ENCODE measurements at places on chromosomes 2 and 18.

- DNase-seq: peak; percentile 27
Observed at GRCh38 chr2:229855116-229855515, 66.7 kb downstream of the TRIP12 start.

GRCh38 chr2:24913911-24914310 is 6.1 kb downstream of the ADCY3 start:
- DNase-seq: no peak

GRCh38 chr2:147197754-147198483 is 646.9 kb upstream of the ACVR2A start:
- no peak for DNase-seq

DNA sequence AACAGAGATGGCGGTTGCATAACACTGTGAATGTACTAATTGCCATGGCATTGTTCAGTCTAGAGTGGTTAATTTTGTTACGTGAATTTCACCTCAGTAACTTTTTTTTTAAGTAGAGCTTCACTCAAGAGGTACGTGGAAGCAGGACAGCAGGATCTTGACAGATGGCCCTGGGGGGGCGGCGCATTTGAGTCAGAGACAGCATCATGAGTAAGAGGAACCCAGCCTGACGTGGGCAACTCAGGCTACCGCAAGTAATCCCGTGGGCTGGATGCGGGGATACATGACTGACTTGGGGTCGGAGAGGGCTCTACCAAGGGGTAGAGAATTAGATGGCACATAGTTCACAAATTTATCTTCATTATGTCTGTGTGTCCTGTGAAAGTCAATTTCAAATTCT is 38.1 kb upstream of the DAPL1 start:
- DNase-seq: no peak

DNA sequence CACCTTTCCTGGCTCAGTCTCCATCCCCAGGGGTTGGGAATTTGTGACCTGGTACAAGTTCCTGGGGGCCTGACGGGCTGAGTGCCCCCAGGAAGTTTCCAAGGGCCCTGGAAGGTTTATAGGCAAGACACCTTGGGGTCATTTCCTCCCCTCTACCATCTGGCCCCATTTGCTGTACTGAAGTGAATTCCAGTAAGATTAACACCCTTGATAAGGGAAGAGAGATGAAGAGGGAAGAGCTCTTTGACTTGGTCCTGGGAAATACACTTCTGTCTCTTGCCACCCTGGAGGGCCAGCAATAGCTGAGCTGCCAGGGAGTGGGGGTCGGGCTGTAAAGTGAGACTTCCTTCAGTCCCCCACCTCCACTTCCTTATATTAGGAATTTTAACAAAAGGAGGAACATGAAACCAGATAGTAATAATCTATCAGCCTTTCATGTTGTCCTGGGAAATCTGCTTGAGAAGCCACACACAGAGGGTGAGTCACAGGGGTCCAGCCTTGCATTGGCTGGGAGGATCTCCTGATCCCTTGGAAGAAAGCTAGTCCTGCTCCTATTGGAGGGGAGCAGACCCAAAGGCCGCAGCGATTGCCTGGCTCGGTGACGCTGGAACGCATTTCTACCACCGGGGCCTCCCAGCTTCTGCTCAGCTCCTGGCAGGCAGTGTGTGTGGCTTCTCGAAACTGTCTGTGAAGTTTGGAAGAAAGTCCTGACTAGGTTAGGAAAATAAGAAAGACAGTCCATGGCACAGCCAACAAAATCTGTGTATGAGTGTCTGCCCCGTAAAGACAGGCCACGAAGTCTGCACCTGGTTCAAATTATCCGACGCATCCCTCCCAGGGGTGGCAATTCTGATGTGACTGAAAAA is 87.3 kb downstream of the ACAA2 start:
- no peak for DNase-seq

- no peak for DNase-seq
Observed at GRCh38 chr2:42092084-42092996, 44.5 kb downstream of the PKDCC start.

- no peak for DNase-seq
Observed at GRCh38 chr2:88125344-88125923, 2.4 kb downstream of the FABP1 start.

- DNase-seq: no peak
Observed at GRCh38 chr2:235026649-235027557, 75.1 kb downstream of the SH3BP4 start.

DNA sequence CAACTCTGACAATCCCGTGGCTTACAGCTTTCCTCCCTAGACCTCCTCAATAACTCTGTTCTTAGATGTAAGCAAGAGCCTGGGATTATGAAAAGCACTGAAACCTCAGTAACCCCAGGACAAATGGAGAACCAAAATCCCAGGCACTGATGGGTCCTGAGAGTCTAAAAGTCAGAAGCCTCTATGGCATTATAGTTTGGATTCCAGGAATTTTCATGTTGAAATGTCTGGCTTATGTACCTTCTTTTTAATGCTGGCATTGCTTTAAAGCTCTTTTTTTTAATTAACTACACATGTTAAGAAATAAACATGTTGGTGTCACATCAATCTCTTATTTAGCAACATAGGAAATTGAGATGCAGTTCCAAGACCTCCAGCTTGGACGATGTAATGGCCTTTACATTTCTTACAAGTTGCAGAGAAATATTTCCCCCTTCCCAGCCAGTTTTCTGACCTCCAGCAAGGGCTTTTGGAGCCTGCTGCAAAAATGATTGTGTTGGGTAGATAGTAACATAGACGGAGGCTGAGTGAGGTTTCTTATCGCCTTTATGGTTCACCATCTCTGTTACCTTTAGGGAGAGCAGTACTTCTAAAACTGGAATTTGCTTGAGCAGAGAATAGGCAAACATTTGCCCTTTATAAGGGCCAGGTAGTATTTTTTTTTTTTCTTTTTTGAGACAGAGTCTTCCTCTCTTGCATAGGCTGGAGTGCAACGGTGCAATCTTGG is 84.8 kb upstream of the RASGRP3 start:
- DNase-seq: no peak

GRCh38 chr2:235669269-235669831 is 175.5 kb downstream of the AGAP1 start:
- DNase-seq: no peak

DNA sequence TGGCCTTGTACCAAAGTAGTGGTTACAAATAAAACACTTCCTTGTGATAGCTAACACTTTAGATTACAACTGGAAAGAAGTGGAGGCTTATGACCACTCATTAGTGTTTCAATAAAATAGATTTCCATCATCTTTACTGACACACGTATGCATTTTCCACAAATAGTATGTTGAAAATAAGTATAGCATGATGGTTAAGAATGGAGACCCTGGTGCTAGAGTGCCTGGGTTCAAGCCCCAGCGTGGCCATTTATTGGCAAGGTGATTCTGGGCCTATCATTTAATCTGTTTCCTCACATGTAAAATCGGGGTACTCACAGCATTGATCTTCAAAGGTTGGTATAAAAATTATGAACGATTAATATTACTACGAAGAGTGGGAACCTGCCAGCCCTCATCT is 54.5 kb downstream of the RAPH1 start:
- no peak for DNase-seq

DNA sequence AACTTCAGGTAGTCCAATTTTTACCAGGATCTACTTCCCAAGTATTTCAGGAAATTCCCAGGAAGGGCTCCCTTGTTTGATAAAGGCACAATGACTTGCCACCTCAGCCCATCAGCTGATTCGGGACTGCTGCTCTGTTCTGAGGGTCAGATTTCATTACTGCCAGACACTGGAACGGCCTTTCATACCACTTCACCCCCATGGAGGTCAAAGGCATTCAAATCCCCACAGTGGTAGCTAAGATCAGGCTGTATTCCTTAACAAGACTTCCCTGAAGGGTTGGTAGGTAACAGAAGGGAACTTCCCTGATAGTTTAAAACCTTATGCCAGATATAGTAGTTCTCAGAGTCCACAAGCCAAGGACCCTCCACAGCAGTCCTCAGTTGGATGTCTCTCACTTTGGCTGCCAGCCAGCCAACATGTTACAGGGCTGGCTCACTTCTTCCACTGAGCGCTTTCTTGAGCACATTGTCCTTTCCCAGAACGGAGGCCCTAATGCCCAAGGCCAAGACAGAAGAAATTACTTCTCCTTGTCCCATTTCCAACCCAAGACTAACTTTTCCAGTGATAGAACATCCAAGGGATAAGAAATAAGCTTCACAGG is 40.0 kb upstream of the GLS start:
- DNase-seq: no peak

GRCh38 chr2:10901160-10901939 is 10.4 kb upstream of the KCNF1 start:
- DNase-seq: no peak

- no peak for DNase-seq
Observed at GRCh38 chr2:239788576-239789098, 236.5 kb downstream of the NDUFA10 start.

DNA sequence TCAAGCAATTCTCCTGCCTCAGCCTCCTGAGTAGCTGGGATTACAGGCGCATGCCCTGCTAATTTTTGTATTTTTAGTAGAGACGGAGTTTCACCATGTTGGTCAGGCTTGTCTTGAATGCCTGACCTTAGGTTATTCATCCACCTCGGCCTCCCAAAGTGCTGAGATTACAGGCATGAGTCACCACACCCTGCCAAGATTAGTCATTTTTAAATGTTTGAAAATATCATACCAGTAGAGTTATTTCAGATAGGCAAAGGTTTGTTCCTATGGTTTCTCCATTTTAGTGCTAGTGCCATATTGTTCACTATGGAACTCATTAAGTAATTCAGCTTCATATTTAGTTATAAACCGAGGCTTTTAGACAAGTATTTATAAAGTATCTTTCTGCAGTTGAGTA is 52.3 kb downstream of the HIBCH start:
- DNase-seq: peak; percentile 51

DNA sequence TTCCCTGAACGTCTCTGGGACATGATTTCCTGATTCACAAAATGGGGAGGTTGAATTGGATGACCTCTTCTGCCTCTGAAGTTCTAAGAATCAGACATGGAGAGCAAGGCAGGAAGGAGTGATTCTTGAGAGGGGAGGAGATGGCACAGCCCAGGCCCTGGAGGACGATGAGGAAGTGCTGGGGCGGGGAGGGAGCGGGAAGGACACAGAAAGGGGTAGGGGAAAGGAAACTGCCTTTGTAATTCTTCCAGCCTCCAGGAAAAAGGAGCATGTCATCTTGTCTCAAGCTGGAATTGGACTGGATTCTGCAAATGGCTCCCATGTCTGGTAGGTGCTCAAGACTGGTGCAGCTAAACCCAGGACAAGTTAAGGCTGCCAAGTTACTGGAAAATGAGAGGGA is 97.0 kb upstream of the NCK2 start:
- DNase-seq: no peak

GRCh38 chr2:69745035-69745434 is 3.1 kb downstream of the ANXA4 start:
- DNase-seq: no peak

GRCh38 chr18:40877096-40877495 is 1077.9 kb upstream of the PIK3C3 start:
- DNase-seq: no peak

GRCh38 chr2:1968988-1969700 is 224.8 kb upstream of the PXDN start:
- no peak for DNase-seq

DNA sequence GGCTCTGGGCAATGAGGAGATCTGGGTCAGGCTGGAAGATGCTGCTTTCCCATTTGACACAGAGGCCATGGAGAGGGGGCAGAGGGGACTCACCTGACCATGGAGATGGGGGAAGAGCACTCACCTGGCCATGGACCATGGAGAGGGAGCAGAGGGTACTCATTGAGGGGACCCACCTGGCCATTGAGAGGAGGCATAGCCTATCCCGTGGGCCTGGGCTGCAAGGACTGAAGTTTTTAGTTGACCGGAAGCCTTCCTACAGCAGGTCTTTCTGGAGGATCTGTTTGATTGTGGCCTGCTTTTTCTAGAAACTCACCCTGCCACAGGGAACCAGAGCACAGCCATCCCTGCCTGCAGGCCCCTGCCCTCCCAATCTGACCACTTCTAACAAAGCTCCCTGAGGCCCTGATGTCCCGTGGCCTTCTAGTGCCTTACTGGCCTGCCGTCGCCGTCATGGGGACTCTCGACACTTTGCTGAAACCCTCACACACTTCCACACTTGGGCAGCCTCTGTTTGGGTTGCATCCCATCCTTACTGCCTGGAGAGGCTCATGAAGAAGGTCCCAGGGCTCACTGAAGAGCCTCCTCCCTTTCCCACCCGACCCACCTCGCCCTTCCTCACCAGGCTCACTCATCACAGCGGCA is 5.1 kb upstream of the PROM2 start:
- no peak for DNase-seq

- no peak for DNase-seq
Observed at GRCh38 chr2:159169187-159169586, 117.3 kb downstream of the WDSUB1 start.

DNA sequence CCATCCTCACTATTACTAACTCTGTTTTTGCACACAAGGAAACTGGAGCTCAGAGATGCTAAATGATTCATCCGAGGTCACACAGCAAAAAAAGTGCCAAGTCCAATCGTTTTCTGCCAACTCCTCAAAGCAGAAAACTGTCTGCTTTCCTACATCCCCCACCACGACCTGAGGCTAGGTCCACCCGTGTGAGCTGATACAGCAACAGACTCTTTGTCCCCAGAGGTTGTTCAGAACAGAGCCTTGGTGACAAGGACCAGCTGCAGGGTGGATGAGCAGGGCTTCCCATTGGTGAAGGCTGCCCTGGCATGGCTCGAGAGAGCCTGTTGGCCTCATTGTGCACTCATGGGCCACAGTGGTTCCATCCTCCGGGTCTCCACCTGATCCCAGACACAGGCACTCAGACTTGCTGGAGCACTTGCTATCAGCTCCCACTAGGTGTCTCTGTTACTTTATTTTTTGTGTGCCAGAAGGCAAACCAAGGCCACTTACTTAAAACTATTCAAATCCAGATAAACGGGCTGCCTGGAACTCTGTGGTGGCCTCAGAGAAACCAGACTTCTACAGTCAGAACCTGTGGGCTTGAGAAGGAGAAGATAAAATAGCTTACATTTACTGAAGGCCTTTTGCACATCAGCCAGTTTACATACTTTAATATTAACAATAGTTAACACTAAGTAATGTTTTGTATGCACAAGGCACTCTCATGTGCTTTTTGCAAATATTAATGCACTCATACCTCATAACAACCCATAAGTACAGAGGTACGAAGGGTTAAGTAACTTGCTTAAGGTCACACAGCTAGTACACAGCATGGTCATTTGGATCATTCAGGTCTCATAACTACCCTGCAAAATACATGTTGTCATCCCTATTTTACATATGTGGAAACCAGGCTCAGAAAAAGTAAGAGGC is 62.9 kb upstream of the CTIF start:
- peak; percentile 64 for DNase-seq

DNA sequence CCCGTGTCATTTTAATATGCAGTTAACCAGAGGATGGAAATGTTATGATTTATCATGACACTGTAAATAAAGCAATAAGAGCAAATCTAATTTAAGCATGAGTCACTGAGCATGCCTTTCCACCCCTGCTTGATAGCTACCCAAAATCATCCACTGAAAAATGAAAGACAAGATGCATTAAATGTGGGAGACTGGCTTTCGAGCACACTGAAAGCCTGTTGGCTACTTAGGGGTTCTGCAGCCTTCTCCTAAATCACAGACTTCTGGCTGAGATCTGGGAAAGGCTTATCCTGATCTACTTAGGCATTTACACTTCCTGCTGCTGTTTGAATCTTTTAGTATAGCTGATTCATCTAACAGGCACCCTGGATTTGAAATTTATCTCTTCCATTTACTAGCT is 778.3 kb upstream of the CDH7 start:
- no peak for DNase-seq
